HT1080 (cell line): ENCODE measurements at places on chromosomes 2 and 18. TPM values are rescaled to one million over a fixed set of nuclear protein-coding genes. Genes with fewer than 3 reads are reported as not detected.

DNA sequence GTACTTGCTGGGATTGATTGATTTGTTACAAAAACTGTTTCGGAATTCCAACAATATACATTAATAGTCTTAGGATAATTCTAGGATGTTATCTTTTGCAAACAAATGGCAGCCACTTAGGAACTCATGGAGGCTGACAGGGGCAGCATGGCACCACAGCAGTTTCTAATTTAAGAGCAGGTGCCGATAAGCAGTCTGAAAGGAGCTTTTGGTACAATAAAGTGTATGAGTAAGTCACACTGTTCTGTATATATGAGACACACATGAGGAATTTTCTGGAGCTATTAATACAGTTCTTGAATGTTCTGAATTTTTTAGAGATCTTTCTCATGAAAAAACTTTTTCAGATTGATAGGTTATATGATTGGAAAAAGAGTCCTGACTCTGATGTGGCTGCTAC lies 52.2 kb downstream of the EIF5B start:
- DNase-seq, result no peak

DNA sequence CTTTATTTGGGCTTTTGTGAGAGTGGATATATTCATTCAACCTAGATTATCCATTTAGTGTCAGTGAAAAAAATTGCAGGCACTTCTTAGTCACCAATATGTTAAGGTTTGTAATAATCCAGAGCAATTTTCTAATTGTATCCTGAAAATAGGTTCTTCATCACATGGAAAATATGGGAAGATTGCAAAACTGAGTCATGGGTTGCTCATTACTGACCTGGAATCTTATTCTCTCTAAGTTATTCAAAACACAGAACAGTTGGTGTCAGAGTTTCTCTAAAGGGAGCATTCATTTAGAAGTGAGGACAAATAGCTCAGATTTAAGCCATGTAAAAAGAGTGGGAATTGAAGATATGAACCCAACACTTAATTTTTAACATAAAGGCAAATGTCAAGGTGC lies 181.3 kb downstream of the IKZF2 start:
- no peak for DNase-seq

DNA sequence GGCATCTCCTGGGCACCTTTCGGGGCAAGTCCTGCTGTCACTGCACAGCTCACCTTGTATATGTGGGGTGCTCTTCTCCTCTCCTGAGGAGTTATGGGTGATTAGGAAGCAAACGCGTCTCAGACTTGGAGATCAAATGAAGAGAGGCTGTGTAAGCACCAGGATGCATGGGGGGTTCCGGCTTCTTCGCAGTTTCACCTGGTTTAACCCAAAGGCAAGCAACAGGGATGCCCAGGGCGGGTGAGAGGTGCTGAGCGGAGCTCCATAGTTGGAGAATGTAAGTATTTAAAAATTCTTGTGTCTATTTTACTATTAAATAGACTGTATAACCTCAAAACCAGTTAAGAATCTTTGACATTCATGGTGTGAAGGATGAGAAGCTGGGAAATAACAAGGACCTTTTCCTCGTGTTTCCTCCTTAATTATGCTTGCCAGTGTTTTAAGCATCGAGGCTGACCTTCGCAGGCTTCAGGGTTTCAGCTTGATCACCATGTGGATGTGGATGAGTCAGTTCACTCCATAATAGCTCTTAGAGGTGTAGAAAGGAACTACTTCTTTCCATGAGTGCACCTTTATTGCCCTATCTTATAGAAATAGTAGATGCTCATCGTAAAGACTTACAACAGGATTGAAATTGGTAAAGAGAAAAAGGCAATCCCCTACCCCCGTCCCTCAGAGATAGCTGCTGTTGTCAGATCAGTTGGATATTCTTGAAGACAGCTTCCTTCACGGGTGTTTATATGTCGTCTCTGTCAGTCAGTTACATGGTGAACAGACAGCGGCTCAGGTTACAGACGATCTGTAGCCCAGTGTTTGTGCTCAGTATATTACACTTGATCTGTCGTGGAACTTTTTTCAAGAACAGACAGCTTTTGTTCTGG lies 201.1 kb downstream of the AGAP1 start:
- no peak for DNase-seq

ATL2 gene
- 66.8 and 68.3 TPM in 2 replicates for total RNA-seq

DNA sequence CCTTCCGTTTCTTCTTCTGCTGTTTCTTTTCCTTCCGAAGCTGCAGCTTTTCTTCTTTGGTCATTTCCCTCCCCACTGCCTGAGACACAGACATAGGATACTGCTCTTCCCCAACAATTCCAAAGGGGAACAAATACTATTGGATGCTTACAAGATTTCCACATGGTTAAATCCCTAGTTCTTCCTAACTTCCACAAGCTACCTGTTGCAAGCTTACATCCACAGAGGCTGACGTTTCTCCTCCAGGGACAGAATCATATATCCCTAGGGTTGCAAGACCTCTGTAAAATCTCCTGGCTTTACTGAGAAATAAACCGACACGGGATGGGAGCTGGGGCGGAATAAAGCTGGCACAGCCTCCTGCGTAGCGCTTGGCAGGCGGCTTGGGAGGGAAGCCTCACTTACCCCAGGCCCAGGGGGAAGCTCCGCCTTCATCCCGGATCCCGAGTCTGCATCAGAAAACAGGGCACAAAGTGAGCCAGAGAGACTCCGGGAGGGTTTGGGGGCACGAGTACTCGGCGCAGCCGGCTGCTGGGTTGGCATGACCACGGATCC lies 590 bp downstream of the EIF2B4 start:
- no peak for DNase-seq

DNA sequence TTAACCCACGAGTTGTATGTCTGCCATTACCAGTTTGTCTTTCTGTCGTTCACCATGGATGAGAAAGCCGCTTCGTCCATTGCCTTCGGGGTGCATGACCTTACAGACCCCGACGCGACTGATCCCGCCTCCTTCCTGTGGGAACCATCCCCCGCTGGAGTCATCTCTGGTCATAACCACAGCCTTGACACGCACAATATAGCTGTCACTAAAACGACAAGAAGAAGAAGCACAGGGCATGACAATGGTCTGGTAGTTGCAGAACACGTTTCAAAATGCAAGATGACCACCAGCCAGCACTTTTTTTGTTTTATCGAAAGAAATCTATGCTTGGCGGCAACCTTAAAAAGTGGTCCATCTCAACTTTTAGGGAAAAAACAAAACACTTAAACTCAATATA lies 87.7 kb downstream of the SPRED2 start:
- no peak for DNase-seq

WDR75 gene
- 75.1 and 99.1 TPM in 2 replicates for total RNA-seq

GRCh38 chr2:233349005-233349998 lies 5.0 kb upstream of the DGKD start:
- DNase-seq, result no peak

IL36B gene
- total RNA-seq, result not detected in 2 replicates

ANKMY1 gene
- 5.9 and 6.0 TPM in 2 replicates for total RNA-seq

DSEL gene
- 4.6 and 4.9 TPM in 2 replicates for total RNA-seq

DNA sequence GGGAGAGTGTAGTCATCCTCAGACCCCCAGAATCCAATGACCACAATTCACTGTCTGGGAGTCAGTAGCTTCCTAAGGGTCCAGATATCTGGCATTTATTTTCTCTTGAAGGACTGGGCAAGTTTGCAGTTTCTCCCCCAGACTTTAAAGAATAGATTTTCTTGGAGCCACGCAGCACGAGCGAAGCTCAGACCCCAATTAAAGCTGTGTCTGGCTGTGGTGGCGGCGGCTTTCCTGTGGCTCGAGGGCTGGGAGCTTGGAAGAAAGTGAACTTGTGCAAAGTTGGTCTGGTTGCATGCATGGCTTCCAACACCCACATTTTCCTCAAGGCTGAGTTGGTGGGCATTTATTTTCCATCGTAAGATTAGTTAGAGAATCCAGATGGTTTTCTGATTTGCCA lies 105.0 kb downstream of the ACKR3 start:
- no peak for DNase-seq

OSGEPL1 gene
- 11.5 and 14.2 TPM in 2 replicates for total RNA-seq

- peak; percentile 32 for DNase-seq
These were observed 393.5 kb downstream of the ERBB4 start for GRCh38 chr2:212145121-212145520.

DNA sequence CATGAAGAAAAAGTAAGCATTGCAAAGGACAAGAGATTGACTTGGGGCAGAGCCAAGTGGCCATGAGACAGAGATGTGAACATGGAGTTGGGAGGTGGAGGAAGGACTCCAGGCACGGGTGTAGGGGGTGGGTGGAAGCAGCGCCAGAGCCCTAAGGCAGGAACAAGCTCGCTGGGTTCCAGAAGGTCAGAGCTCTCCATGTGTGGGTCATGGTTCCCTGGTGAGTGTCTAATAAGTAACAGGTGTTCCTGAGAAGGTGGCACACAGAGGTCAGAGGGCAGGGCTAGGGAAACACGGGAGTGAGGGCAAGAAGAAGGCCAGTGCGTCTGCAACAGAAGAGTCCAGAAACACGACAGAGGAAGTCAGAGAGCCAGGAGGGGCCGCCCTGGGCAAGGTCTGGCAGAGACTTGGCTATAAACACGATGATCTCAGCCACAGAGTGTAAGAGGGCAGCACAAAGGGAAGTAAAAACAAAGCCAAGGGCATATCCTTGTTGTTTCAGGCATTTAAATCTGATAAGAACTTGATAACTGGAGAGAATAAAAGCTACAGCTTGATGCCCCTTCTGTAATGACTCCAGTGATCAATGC lies 260.8 kb downstream of the TGIF1 start:
- DNase-seq, result peak; percentile 17

GRCh38 chr18:68797871-68798270 lies at the start of gene CCDC102B:
Gene CCDC102B, plus strand, starts transcription at chr18:68798080. Its CDS starts 38,684 bp downstream, at chr18:68836764.
- DNase-seq, result peak; percentile 42

GRCh38 chr2:132638313-132639040 lies 31.5 kb downstream of the LYPD1 start:
- DNase-seq, result no peak

DNA sequence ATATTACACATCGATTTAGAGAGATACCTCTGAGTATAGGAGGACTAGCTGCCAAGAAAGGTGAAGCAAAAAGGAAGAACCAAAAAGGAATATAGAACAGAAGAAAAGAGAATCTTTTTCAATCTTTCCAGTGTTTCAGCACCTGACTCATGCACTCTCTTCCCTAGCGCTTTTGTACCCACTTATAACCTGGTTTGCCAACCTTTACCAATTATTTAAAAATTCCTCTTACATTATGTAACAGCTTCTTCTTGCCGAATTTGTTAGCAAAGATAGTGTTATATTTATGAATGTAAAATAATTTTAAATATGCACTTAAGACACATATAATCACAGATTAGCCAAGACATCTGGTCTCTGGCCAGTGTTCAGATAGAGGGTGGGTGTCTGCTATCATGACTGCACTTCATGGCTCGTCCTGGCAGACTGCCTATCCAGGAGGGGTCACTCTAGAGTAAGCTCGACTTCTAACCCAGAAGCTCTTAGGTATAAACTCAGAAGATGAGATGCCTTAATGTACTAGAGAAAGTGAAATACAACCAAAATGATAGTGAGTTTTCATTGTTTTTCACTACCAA lies 122.9 kb downstream of the ATAD2B start:
- DNase-seq, result peak; percentile 29

DNA sequence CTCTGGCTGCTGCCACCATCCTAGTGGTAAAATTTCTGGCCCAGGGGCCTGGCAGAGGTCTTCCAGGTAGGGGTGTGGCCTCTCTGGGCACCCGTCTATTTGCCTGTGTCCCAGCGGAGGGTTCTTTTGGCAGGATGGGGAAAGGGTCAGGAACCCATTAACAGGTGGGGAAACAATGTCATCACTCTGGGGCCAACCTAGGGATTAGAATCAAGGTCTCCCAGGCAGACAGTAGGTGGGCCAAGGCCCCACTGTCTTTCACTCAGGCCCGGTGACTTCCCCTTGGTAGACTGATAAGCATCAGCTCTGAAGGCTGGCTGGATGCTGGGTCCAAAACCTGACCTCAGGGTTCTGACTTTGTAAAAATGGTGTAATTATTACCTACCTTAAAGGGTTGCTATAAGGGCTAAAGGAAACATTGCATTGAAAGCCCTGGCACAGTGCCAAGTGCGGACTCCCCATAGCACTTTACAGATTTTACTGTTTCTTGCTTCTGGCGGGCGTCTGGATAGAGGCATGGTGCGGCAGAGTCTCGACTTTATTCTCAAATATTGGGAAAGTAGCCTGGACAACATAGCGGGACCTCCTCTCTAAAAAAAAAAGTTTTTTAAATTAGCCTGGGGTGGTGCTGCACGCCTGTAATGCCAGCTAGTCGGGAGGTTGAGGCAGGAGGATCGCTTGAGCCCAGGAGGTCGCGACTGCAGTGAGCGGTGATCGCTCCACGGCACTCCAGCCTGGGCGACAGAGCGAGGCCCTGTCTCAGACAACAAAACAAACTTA lies 2.2 kb downstream of the LBX2 start:
- DNase-seq, result no peak

DNA sequence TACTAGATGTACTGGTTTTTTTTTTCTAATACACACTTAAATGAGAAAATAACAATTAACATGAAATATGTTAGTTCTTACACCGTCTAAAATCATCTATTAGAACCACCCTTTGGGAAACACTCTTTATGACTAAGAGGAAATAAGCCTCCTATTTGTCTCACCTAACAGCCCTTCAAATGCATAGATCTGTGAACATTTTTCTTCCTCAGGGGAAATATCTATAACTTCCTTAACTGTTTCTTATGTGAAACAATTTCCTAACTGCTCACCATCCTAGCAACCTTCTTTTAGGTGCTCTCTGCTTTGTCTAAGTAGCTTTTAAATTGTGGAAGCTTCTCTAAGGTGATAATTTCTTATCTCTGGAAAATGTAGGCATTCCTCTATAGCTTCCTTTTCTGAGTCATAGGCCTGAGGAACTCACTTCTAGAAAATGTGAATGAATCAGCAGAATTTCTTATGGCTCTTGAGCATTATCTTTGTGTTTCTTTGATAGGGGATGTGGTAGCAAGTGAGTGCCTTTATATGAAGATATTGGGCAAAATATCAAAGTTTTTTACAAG lies 56.1 kb downstream of the CNTNAP5 start:
- DNase-seq, result peak; percentile 76

FZD7 gene
- 5.7 and 7.2 TPM in 2 replicates for total RNA-seq

- no peak for DNase-seq
These were observed 8.2 kb downstream of the MALL start for GRCh38 chr2:110107092-110108079.

DNA sequence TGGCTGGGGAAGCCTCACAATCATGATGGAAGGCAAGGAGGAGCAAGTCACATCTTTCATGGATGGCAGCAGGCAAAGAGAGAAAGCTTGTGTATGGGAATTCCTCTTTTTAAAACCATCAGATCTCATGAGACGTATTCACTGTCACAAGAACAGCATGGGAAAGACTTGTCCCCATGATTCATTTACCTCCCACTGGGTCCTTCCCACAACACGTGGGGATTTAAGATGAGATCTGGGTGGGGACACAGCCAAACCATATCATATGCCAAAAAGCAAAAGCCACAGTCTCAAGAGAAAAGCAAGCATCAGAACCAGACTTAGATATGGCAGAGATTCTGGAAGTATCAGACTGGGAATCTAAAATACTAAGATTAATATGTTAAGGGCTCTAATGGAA lies 30.0 kb upstream of the SCRN3 start:
- DNase-seq, result no peak
